ENCODE measurements at places on chromosomes 4 and X.

DNA sequence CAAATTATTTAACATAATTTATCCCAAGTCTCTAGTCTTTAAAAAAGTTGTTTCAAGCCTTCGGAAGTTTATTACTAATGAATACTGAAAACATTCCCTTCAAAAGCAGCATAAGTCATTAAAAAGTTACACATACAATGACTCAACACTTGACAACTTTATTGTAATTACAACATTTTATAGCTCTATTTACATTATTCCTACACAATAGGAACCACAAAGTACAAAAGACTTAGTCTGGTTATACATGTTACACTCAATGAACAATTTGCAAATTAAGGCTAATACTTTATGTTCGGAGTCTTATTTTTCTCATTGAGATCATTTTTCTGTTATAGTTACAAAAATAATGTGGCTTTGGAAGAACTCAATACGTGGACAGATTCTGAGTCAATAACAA, 114.4 kb upstream of the POF1B start:
- no peak for DNase-seq

DNA sequence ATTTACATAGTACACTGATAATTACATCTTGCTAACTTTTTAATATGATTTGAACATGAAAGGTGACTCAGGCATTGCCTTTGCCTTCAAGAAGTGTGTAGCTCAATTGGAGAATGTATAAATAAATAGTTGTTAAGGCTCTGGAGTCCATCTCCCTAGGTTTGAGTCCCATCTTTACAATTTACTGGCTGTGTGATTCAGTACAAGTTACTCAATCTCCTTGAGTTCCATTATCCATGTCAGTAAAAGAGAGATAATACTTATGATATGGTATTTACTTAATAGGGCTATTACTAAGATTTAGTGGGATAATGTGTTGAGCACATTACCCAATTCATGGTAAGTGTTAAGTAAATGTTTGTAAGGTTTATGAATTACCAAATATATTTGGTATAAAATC, 1.9 kb upstream of the FGG start:
- DNase-seq, result no peak

DNA sequence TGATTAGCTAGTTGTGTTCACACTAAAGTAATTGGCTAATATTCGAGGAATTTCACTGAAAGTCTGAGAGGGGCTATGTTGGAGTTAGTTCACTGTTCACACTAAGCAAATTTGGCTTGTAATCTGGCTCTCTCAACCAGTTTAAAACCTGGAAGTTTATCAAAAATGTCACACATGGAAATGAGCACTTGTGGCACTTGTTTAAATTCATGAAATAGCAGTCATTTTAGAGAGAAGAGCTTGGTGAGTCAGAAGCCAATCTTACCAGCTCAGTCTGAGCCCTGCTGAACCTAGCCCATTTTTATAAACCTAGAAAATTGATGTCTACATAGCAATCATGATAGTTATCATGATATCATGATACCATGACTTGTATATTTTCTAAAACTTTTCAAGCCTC, 90.7 kb upstream of the JADE1 start:
- DNase-seq, result no peak

- no peak for DNase-seq
These were observed 159.8 kb downstream of the OR13H1 start for GRCh38 chrX:131703646-131704045.

DNA sequence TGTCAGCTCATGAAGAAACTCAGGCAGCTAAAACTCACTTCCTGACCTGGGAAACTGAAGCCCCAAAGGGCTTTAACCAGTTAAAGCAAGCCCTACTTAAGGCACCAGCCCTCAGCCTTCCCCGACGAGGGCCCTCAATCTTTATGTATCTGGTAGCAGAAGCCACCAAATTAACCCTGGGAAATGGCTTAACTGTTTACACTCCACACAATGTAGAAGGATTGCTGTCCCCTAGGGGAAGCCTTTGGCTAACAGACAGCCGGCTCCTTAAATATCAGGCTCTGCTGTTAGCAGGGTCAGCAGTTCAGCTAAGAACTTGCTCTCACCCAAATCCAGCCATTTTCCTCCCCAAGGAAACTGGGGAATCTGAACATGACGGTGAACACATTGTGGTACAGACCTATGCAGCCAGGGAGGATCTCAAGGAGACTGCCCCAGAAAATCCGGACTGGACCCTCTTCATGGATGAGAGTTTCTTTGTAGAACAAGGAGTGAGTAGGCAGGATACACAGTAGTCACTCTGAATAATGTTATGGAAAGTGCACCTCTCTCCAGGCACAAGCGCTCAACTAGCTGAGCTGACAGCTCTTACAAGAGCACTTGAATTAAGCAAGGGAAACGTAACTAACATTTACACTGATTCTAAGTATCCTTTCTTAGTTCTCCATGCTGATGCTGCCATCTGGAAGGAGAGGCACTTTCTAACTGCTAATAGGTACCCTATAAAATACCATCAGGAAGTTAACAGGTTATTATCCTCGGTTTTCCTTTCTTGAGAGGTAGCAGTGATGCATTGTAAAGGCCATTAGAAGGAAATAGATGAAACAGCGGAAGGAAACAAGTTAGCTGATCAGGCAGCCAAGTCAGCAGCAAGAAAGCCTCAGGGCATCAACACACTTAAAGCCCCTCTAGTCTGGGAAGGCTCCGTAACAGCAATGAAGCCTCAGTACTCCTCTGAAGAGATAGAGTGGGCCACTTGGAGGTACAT, 9.6 kb upstream of the NAF1 start:
- no peak for DNase-seq

DNA sequence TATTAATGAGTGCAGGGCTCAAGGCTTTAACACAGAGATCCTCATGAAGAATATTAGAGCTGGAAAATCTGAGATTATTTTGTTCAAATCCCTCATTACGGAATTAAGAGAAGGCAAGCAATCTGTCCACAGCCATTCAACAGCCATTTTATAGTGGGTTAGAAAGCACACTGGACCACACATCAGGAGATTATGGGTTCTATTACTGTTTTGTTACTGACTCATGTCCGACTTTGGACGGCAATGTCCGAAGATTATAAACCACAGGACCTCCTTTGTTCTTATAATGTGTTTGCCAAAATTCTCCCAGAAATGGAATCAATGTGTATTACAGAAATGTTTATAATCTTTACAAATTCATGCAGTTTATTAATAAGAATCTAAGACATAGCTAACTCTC, 8.1 kb downstream of the LAMTOR3 start:
- no peak for DNase-seq

- DNase-seq, result no peak
These were observed 203.8 kb upstream of the PITX2 start for GRCh38 chr4:110826656-110827055.

DNA sequence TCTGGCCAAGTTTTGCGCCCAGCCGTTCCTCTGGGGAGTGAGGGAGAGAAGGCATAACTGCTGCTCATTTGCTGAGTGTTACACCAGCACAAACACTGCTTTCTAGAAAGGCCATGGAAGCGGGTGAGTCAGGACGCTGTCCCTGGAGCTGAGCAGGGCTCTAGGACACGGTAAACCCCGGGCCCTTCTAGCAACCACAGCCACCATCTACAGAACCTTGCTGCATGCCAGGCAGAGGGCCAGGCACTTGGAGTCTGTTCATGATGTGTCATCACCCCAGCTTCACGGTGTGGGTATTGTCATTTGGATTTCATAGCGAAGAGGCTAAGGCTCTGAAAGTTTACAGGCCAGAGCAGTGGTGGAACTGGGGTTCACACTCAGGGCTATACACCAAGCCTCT, 31.8 kb upstream of the C4orf50 start:
- DNase-seq, result no peak

DNA sequence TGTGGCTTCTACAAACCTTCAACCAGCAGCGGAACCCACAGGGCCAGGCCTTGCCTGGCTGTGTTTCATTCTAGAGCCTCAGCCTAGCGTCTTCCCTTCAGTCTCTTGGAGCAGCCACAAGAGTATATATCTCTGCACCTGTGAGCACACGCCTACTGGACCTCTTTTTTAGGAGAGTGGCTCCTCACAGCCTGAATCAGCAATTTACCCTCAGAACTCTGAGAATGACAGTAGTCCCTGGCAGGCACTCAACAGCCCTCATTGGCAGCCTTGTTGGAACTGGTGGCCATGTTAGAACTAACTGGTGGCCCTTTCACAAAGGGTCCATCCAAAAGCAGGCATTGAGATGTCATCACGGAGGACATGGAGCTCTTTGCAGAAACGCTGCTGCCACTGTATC, 138.9 kb downstream of the BCOR start:
- DNase-seq, result no peak

GRCh38 chr4:1749370-1749769, 28.0 kb downstream of the TACC3 start:
- no peak for DNase-seq

DNA sequence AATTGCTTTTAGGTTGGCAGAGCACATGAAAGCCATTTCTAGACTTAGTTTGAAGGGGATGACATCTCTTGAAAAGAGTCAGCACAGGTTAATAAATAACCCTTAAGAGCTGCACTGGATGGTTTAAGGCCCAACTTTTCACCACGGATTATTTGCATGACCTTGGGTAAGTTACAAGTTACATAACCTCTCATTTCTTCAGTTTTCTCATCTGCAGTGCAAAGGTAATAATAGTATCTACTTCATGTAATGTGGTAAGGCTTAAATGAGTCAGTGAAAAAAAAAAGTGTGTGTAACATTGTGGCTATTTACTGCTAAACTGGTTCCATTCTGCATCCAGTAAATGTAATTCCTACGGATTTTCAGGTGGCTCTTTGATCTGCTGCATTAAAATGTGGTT, 715.8 kb downstream of the CCSER1 start:
- no peak for DNase-seq

GRCh38 chr4:99636422-99636821, 21.2 kb downstream of the C4orf54 start:
- DNase-seq, result no peak

DNA sequence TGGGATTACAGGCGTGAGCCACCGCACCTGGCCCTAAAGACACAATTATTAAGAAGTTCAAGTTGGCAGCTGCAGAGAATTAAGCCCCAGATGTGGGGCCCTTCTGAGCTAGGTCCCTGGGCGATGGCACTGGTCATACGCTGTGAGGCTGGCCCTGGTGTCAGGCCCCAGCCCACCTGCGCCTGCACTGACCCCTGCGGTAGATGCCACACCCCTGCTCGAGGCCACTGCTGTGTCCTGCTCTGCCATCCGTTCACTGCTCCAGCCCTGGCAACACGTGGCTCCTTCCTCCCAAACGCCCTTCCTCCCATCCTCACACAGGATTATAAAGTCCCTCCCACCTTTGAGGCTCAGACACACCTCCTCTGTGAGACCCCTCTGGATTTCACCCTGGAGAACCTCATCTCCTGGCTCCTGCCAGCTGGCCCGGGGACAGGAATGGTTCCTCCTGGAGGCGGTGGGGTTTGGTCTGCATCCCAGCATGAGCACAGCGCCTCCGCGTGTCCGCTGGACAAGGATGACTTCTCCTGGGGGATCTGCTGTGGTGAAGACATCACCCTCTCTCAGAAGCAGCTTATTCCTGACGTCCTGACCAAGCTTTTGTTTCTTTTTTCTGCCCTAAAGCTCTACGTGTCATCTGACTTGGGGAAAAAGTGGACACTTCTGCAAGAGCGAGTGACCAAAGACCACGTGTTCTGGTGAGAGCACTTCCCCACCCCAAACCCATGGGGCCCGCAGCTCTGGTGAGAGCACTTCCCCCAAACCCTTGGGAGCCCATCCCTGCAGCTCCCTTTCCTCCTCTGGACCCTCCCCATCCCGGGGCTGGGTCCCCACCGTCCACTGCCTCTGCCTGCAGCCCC, 219.0 kb upstream of the PSAPL1 start:
- DNase-seq, result no peak

DNA sequence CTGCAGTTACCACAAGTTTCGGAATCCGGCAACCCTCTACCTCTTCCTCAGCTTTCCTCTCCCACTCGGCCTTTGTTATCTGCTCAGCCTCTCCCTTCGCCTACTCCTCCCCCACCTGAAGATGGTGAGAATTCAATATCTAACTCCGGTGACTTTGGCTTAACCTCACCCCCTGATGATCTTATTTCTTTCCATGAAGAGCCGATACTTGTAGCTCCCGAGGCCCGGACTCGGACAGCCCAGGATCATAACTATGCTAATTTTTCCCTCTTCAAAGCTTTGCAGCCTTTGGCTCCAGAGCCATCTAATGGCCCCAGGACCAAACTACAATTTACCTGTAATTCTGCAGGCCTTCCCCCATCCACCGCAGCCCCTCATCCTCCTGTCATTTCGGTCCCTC, 32.0 kb upstream of the MGST2 start:
- DNase-seq, result no peak
